ENCODE measurements at places on chromosomes 7 and 10.
A peak's percentile ranks its signal among the peaks of the same experiment; 100 is the strongest.

- DNase-seq, result no peak
Observed at GRCh38 chr7:10076660-10077300, 896.9 kb upstream of the PHF14 start.

GRCh38 chr7:110988890-110989501, 101.9 kb upstream of the LRRN3 start:
- DNase-seq, result no peak

DNA sequence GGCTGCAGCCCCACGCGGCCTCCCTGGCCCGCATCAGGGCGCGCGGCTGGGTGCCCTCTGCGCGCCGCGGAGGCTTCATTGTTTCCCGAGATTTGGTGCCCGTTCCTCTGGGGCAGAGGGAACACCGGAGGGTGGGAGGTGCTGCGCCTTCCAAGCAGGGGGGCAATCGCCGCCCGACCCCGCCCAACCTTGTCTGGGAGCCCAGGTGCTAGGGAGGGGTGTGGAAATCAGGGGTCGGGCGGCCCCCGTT, 1.0 kb upstream of the NRP1 start:
- no peak for DNase-seq

GRCh38 chr10:131723297-131724168, 177.3 kb upstream of the PPP2R2D start:
- no peak for DNase-seq

- no peak for DNase-seq
Observed at GRCh38 chr7:105002-105401, 87.4 kb upstream of the FAM20C start.

DNA sequence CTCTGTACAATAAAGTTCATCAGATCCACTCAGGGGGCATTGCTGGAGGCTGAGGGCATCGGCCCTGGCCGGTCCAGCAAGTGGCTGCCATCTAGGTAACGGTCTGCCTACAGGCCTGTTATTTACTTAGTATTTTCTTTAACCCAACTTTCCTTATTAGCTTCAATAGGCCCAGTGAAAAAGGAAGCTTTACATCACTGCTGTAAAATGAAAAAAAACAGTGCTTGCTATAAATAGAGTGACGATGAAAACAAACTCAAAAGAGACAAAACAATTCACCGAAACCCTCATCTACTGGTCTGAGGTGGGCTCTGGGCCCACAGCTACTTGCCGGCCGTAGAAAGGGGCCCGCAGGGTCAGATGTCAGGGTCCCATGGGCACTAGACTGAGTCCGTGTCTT, 192.5 kb downstream of the ELFN1 start:
- no peak for DNase-seq

DNA sequence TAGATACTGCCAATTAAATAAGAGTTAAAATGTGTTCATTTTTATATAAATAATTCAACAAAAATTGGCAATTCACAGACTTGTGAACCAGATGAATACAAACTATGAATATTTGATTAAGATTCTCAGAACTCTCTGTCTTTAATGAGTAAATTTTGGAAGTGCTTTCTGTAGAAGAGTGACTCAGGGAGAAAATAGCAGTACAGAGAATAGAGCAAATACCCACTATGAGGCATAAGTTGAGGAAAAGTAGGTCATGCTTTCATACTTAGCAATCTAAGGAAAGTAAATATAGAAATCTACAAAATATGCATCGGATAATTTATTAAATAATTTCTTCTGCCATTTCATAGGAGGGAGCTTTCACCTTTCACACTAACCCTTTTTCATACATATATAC, 117.7 kb upstream of the TMEM106B start:
- no peak for DNase-seq

- DNase-seq, result peak; percentile 18
Observed at GRCh38 chr7:20238754-20239324, 21.7 kb upstream of the MACC1 start.

DNA sequence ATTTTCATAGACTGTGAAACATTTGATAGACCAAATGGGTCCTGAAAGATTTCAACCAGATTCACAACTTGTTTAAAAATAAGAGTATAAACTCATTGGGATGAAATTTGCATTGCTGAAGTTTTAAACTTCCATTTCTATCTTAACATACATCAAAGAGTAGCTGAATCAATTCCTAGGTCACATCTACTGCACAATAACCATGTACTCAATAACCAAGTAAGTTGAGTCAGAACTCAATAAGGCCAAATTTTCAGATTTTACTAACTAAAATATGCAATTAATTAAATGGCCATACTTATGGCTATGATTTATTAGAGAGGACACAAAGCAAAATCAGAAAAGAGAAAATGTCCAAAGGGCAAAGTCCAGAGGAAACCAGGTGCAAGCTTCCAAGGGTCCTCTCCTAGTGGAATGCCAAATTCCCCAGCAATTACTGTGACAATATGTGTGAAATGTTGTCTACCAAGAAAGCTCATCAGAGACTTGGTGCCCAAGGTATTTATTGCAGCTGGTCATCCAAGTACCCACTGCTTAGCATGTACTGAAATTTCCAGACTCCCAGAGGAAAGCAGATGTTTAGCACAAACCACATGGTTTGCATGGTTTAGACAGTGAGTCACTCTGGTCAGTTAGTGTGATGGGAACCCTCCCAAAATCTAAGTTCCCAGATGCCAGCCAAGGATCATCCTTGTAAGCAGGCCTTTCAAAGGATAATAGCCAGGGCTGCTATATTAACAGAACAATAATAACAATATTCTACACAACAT, 238.9 kb downstream of the IPMK start:
- no peak for DNase-seq

DNA sequence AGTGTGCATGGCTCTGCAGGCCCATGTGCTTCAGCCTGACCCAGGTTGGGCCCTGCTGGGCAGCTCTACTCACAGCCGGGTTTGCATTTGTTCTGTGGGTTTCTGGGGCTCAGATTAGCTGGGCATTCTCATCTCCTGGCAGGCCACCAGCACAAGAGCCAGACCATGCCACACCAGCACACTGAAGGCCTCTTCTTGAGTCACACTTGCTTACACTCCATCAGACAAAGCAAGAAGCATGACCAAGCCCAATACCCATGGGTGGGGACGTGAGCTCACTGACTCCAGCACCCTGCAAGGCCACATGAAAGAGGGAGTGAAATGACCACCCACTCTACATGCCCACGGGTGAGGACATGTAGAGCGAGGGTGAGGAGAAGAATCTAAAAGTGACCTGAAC, 257.8 kb upstream of the PPP2R2D start:
- DNase-seq, result no peak

- DNase-seq, result no peak
Observed at GRCh38 chr10:121736315-121737130, 138.3 kb upstream of the FGFR2 start.

DNA sequence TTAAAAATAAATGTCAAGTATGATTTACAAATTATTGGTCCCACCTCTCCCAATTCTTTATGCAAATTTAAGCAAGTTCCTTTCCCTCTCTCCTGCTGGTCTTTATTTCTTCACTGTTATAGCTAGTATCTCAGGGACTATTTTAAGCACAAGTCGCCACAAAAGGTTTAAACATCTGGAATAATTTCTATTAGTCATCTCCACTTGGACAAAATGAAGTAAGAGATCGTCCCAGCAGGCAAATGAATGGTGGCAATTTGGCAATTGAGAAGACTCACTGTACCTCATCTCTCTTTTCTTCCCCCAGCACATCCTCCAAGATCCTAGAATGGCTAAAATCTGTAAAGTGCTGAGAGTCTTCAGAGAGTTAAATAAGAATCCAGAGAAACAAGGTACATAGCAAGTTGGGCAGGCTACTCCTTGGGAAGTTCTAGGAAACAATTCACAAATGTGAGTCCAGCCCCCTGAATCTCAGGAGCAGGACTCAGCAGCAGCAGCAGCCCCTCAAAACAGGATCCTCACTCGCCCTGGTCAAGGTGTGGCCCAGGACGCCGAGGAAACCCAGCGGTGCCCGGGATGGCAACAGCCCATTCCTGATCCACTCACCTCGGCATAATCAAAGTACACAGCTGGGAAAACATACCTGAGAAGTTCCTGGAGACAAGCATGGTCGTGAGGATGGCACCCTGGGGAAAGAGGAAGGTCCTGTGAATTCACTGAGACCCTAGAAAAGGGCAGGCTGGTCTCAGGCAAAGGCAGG, 30.3 kb upstream of the NDST2 start:
- no peak for DNase-seq

DNA sequence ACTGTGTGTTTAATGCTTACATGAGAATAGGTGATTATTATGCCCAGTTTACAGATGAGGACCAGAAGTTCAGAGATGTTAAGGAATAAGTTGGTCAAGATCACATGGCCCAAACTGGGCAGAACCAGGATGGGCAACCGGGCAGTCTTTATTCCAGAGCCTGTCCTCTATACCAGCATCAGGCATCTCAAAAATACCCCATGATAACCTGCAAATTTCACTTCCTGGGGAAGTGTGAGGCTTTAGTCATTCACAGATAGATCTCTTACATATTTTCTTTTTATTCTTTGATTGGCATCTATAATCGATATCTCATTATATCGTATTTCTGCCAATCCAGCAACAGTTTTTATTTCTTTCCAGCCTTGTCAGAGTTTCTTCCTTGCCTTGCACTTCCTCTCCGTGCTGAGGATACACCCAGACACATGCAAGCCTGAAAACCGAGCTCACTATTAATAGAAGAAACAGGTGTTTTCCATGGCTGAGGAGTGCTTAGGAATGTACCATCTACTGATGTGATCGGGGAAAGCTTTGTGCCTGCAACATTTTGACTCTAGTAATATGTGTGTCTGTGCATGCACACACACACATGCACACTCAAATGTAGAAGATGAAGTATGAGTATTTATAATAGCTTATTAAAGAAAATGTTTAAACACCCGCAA, 82.4 kb downstream of the CREM start:
- DNase-seq, result no peak

DNA sequence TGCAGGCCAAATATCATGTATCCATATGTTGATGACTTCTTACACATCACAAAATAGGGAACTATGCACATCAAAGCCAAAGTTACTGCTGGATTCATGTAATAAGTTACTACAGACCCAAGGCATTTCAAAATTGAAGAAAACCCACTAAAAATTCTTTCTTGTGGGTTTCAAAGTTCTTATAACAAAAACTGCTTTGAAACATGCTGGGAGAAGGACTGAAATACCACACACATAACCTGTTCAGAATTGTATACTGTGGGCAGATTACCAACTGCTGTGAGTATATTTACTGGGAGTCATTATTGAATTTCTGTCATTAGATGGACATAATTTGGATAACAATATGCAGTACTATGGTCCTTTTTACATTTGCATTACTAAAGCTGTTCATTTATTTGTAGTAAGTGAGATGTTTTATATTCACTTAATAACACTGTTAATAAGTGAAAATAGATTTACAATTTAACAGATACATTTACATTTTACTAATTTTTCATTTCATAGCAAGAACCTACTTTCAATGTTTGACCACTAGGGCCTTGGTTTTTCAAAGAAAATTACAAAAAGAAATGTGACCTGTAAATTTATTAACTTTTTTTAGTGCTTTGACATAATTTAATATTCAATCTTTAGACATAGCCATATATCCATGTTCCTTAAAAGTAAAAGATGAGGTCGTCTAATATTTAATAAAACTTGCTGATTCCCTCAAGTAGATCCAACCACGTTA, 132.6 kb downstream of the MAGI2 start:
- no peak for DNase-seq

DNA sequence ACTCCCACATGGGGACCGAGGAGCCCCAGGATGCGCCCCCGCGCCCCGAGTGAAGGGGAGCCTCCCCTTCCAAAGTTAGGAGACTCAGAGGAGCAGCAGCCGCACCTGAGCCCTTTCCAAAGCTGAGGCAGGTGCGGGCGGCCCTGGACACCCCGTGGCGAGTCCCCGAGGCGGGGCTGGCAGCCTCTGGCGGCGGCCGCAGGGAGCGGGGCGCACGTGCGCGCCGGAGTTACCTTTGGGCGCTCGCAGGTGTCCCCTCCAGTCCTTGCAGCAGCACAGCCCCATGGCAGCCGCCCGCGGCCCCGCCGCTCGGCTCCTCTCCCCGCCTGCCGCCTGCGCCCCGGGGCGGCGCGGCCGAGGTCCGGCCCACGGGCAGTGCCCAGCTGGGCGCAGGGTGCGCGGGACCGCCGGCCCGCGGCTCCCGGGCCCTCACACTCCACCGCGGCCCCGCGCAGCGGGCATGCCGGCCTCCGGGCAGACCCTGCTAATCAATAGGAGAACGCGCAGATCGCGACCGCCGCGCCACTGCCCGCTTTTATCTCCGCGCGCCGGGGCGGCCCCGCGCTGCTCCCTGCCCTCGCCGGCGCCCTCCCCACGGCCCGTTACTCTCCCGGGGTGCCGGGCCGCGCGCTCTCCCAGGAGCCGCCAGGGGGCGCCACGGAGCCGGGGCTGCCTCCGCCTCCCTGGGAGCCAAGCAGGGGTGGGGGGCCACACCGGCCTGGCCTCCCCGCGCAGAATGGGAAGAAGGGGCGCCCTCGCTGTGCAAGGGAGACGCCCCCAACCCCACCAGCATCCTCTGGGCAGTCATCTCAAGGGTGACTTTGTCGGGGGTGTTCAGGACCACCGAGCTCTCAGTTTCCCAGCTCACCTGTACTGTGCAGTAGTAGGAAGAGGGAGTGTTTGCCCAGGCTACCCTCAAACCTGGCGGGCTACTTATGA, 80.8 kb downstream of the ARHGAP22 start:
- DNase-seq, result no peak

GRCh38 chr7:145212050-145212449, 376.2 kb upstream of the TPK1 start:
- DNase-seq, result no peak

DNA sequence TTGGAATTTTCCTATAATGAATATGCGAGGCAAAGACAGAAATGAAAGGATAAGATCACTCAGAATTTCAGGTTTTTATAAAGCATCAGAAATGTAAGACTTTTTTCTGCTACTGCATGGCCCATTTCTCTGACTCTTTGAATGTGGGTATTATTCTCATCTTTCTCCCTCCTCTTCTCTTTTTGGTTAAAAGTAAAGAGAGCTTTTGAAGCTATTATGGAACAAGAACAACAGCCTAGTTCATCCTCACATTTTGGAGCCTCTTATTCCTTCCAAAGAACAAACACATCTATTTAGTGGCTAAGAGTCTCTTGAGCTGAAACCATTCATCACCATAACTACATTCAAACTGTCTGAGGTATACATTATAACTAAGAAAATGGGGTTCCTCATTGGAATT, 19.4 kb upstream of the ATRNL1 start:
- DNase-seq, result no peak

- DNase-seq, result no peak
Observed at GRCh38 chr7:105715528-105715927, 134.2 kb upstream of the EFCAB10 start.

- no peak for DNase-seq
Observed at GRCh38 chr10:70683601-70683934, 11.3 kb downstream of the ADAMTS14 start.

DNA sequence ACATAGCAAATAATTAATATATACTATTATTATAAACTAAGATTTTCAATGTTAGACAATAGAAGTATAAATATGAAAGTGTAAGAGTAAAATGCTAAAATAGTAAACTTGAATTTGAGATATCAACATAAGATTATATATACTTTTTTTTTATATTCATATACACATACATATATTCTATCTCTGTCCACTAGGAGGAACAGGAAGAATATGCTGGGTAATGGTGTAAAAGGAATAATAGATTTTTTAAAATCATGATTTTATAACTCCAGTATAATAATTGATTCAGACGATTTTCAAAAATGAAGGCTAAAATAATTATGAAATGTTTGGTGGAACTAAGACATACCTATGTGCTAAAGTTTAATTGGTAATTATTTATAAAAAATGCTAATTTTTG, 37.7 kb downstream of the AGMO start:
- DNase-seq, result no peak

GRCh38 chr10:29748109-29748650, 113.4 kb upstream of the SVIL start:
- no peak for DNase-seq

All from CD4-positive, alpha-beta T cell treated with Interleukin-15 for 1 hour (primary cell).